ENCODE measurements at places on chromosomes 3 and 15.
A peak's percentile ranks its signal among the peaks of the same experiment; 100 is the strongest.

DNA sequence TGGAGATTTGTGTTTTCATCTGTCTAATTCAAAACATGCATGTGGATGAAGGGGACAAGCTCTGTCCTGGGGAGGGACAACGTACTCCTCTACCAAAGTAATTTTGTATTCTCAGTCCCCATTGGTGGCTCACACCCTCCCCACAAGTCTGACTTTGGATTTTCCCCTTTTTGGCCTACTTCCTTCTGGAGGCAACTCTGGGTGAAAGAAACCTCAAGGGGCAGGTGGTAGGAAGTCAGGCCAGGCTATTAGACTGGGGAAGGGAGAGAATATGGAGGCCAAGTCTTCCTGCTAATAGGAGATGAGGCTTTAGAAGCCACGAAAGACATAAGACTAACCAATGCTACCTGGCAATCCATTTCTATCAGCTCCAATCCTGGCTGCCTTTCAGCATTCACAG is 124.9 kb upstream of the RASGRP1 start:
- no peaks in the 10 kb centered on the region for H3K36me3 ChIP-seq
- H3K27me3 ChIP-seq: no peaks in the 10 kb centered on the region
- DNase-seq: no peak
- H3K4me3 ChIP-seq: no peak overlapping the region

- no peak overlapping the region for H3K4me3 ChIP-seq
- peak overlapping the region; percentile 95 for H3K27ac ChIP-seq
- no peaks in the 10 kb centered on the region for H3K27me3 ChIP-seq
- H3K36me3 ChIP-seq: no peaks in the 10 kb centered on the region
These were observed 19.2 kb downstream of the SNX33 start for GRCh38 chr15:75666823-75667501.

- H3K4me3 ChIP-seq: no peak overlapping the region
- H3K4me1 ChIP-seq: peaks cover 19% of the 10 kb centered on the region
- H3K36me3 ChIP-seq: no peaks in the 10 kb centered on the region
- no peak for DNase-seq
- H3K27ac ChIP-seq: no peak overlapping the region
These were observed 19.5 kb upstream of the MUC20 start for GRCh38 chr3:195701042-195701915.

GRCh38 chr15:48416301-48416700 is 85.1 kb downstream of the DUT start:
- no peak for DNase-seq
- peaks cover 23% of the 10 kb centered on the region for H3K4me1 ChIP-seq
- no peaks in the 10 kb centered on the region for H3K27me3 ChIP-seq
- no peak overlapping the region for H3K4me3 ChIP-seq
- peaks cover 93% of the 10 kb centered on the region for H3K36me3 ChIP-seq

DNA sequence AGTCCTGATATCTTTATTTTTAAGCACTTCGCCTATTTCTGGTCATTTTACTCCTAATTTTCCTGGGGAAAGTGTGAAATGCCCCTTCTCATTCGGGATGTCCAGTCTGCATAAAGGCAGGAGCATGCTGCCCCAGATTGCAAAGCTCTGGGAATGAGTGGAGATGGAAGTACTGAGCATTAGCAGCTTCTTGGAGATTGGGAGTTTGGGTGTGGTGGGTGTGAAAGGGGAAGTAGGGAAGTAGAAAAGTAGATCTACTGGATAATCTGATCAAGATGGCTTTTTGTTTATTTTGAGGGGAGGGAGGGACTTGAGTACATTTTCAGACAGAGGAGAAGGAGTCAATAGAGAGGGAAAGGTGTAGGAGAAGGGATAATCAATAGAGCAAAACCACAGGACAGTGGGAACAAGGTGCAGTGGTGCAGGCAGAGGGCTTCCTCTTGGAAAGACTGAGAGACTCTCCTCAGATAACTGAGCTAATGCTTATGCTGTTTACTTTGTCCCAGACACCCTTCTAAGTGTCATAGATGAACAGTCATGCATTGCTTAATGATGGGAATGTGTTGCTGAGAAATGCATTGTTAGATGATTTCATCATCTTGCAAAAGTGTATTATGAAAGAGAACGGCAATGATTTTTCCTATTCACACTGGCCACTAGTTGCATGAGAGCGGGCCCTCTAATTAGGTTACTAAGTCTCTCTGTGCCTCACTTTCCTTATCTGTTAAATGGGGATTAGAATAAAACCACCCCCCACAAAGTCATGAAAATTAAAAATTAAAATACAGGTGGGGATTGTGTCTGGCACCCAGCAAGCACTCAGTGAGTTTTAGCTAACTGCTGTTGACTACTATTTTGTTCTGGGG is 45.5 kb downstream of the PHLDB2 start:
- no peaks in the 10 kb centered on the region for H3K27me3 ChIP-seq
- no peak overlapping the region for H3K4me3 ChIP-seq
- H3K4me1 ChIP-seq: peaks cover 55% of the 10 kb centered on the region
- H3K27ac ChIP-seq: peak overlapping the region; percentile 92
- peaks cover 43% of the 10 kb centered on the region for H3K36me3 ChIP-seq
- DNase-seq: no peak

- H3K36me3 ChIP-seq: no peaks in the 10 kb centered on the region
- no peak overlapping the region for H3K27ac ChIP-seq
- no peaks in the 10 kb centered on the region for H3K4me1 ChIP-seq
These were observed 17.5 kb downstream of the FAM240A start for GRCh38 chr3:46629551-46630517.

DNA sequence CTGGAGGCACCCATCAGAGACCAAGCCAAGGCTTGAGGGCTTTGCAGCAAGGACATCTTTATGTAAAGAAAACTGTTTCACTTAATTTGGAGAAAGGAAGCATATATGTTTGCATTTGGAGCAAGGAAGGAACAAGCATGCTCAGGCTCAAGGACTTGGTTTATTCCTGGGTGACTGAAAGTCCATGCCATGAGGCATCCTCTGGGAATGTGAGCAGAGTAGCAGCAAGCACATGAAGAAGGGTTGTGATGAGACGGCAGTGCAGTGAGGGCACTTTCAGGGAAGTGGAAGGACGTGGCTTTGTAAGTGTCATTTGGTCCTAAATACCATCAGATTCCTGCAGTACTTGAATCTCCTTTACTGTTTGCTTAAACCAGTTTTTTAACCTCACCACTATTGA is 26.8 kb downstream of the POLG start:
- no peaks in the 10 kb centered on the region for H3K4me1 ChIP-seq
- H3K27ac ChIP-seq: no peak overlapping the region
- H3K27me3 ChIP-seq: no peaks in the 10 kb centered on the region
- DNase-seq: no peak
- no peak overlapping the region for H3K4me3 ChIP-seq

DNA sequence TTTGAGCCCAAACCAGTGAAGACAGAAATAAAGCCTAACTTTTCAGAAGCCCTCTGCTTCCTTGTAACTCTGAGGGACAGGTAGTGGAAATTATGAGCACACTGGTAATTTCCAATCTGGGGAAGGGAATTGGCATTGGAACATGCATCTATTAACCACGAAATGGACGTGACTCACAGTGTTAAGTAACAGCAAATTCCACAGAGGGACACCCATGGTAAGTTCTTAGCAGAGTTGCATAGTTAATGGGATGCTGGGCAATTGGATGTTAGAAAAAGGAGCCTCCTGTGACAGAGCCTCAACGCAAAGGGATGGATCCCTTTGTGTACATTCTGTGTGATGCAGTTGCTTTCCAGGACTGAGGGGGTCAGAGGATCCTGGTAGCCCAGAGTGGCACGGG is 168.6 kb downstream of the SEMA6D start:
- H3K36me3 ChIP-seq: no peaks in the 10 kb centered on the region
- no peak for DNase-seq
- H3K27ac ChIP-seq: no peak overlapping the region
- H3K4me1 ChIP-seq: peaks cover 6% of the 10 kb centered on the region

GRCh38 chr15:54580643-54581042 is 602.4 kb downstream of the UNC13C start:
- no peak overlapping the region for H3K27ac ChIP-seq
- H3K27me3 ChIP-seq: no peaks in the 10 kb centered on the region
- no peak for DNase-seq

DNA sequence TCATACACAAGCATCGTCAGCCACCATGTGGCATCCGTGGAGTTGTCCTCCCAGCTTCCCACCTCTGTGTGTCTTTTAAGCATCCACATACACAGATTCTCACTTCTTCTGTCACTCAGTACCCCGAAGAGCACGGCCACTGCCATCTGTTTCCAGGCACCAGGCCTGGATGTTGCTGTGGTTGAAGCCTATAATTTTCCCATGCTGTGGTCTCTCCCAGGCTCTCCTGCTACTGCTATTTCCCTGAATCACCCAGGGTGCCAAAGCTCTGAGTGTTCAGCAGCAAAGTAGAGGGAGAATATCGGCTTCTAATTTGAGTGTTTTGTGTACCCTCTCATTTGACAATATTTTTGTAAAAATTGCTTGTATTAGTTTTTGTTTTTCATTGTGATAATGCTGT is 265.7 kb downstream of the DIPK2A start:
- no peaks in the 10 kb centered on the region for H3K36me3 ChIP-seq
- H3K4me1 ChIP-seq: no peaks in the 10 kb centered on the region
- no peak overlapping the region for H3K27ac ChIP-seq
- H3K4me3 ChIP-seq: no peak overlapping the region

DNA sequence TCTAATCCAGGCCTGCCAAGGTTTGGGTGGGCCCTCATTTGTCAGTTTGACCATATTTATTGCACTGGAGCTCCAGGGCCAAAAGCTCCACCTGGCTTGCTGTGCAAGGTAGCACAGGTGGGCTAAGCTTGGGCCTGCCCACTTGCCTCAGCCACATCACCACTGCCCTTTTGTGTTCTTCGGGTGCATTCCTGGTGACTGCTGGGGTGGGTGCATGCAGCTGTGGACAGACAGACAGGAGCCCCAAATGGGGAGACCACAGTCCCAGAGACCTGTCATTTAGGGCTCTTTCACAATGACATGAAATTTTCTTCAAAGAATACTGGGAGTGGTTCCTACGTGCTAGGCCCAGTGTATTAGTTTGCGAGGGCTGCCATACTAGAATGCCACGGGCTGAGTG is 2.7 kb downstream of the MESP2 start:
- H3K27me3 ChIP-seq: no peaks in the 10 kb centered on the region
- no peak for DNase-seq
- H3K4me1 ChIP-seq: peaks cover 25% of the 10 kb centered on the region

- DNase-seq: no peak
- H3K4me3 ChIP-seq: peak within 1 kb of the TSS; percentile 30
- no peak within 1 kb of the TSS for H3K27ac ChIP-seq
- peaks cover 5% of the 10 kb centered on the region for H3K4me1 ChIP-seq
These were observed at the start of gene GPR27 for GRCh38 chr3:71753701-71754609. GPR27 (plus strand) TSS chr3:71753855; CDS start chr3:71754050, 195 bp downstream.

GRCh38 chr3:170358042-170359010 is 811 bp downstream of the SKIL start:
- DNase-seq: peak; percentile 63
- peaks cover 51% of the 10 kb centered on the region for H3K36me3 ChIP-seq
- H3K4me3 ChIP-seq: peak overlapping the region; percentile 85
- H3K27ac ChIP-seq: peak overlapping the region; percentile 86
- H3K4me1 ChIP-seq: peaks cover 56% of the 10 kb centered on the region
- H3K27me3 ChIP-seq: no peaks in the 10 kb centered on the region

DNA sequence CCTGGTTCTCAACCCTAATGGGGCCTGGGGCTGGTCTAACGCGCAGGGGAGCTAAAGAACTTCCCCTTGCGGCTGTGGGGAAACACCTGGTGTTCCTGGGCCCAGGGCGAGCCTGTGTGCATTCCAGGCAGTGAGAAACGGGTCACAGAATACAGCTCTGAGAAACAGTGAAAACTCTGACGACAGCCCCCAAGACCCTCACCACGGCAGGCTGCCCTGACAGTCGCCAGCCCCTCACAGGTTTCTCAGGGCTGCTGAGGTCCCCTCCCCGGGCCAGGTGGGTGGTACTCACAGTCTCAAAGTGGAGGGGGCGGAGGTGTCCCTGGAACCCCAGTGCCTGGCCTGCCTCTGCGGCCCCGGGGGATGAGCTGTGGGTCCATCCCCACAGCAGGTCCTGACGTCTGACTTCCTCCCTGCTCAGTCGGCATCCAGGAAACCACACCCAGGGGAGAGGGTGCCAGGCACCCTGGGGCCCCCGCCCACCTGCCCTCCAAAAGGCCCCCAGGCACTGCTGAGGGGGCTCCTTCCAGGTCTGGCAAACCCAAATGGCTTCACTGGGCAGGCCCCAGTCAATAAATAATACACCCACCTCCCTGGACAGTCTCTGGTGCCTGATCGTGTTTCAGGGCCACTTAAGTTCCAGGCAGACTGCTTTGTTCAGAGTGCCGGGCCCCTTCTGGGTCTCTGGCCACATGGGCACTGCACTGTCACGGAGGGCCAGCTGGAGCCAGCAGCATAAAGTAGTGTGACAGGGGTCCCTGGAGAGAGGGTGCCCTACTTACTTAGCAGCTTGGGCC is 57.7 kb downstream of the IQSEC1 start:
- H3K4me1 ChIP-seq: no peaks in the 10 kb centered on the region
- no peak overlapping the region for H3K4me3 ChIP-seq
- 0 out of 2 replicates have a peak, but pooled peaks cover 7% of the 10 kb centered on the region for H3K27me3 ChIP-seq
- no peak overlapping the region for H3K27ac ChIP-seq
- DNase-seq: no peak

DNA sequence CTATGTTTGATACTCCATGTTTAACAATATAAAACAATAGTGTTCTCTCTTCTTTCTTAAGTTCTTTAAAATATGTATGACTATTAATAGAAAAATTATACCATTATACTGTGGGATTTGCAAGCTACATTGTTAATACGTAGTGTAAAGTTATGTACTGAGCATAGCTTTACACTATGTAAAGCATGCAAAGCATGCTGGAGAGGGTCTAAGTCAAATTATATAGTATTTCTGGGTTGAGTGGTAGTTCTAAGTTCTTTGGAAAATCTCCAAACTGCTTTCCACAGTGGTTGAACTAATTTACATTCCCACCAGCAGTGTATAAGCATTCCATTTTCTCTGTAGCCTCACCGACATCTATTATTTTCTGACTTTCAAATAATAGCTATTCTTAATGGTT is 253.0 kb downstream of the RAP2B start:
- no peak overlapping the region for H3K27ac ChIP-seq
- no peaks in the 10 kb centered on the region for H3K4me1 ChIP-seq
- no peak for DNase-seq
- no peaks in the 10 kb centered on the region for H3K36me3 ChIP-seq
- no peak overlapping the region for H3K4me3 ChIP-seq
- no peaks in the 10 kb centered on the region for H3K27me3 ChIP-seq

- H3K4me1 ChIP-seq: no peaks in the 10 kb centered on the region
- H3K27ac ChIP-seq: no peak overlapping the region
- no peak for DNase-seq
- no peaks in the 10 kb centered on the region for H3K36me3 ChIP-seq
These were observed 209.9 kb upstream of the SEMA6D start for GRCh38 chr15:47507221-47507985.

DNA sequence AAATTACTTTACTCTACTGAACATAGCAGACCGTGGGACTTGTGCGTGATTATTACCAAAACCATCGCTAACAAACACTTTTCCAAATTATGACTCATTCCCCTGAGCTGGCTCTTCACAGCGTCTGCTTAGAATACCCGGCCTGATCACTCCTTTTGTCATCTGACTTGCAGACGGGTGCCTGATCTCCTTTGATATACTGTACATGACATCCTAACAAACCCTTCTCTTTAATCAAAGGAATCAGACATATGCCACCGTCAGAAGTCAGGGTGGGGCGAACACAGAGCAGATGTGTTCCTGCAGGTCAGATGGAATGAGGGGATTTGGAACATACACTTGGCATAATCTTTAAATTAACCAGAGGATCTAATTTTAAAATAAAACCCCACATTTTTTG is 48.5 kb upstream of the SH3GL3 start:
- H3K27me3 ChIP-seq: no peaks in the 10 kb centered on the region
- no peaks in the 10 kb centered on the region for H3K4me1 ChIP-seq
- H3K4me3 ChIP-seq: no peak overlapping the region
- H3K36me3 ChIP-seq: no peaks in the 10 kb centered on the region
